ENCODE measurements at places on chromosomes 4 and X. TPM values are rescaled to one million over a fixed set of nuclear protein-coding genes. Genes with fewer than 3 reads are reported as not detected.

TEX13B gene
- total RNA-seq: not detected

PLAC8 gene
- 1.1 TPM for total RNA-seq

RHOXF1 gene
- total RNA-seq: not detected

ARHGAP6 gene
- total RNA-seq: not detected

FABP2 gene
- total RNA-seq: not detected

PLA2G12A gene
- 3.6 TPM for total RNA-seq

FGB gene
- 24.5 TPM for total RNA-seq

CTAG2 gene
- not detected for total RNA-seq

EFHC2 gene
- 0.38 TPM for total RNA-seq
